ENCODE measurements at places on chromosomes 2 and 18.

DNA sequence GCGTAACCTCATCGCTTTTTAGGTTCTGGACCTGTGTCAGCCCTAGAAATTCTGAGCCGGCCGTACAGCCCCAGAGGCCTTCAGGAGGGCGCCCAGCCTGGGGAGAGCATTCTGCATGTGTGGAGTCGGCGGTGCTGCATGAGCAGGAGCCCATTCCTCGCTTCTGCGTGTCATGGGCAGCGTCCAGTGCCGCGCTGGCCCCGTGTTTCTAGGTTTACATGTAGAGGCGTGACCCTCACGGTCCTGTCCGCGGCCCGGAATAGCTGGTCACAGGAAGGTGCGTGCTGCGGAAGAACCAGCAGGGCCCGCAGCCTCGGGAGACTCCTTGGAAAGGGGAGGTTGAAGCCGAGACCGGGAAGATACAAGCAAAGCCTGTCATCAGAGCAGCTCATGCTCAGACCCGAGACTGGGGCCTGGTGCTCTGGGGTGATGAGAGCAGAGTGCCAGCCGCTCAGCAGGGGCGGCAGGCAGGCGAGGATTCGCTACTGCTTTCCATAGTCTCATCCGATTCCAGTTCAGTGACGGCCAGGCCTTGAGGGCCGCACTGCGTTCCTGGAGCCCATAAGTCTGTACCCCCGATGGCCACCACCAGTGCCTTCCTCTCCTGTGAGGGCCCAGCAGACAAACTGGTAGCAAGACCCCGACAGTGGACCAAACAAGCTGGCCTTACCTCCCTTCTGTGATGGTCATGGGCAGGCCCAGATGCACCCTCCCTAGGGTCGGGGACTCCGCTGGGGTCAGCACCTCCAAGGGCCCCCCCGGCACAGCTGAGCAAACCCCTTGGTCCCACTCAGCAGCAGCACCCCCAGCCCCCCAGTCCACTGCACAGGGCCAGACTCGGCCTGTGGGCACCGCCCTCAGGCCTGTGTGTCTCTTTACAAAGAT is 15.6 kb upstream of the NFATC1 start:
- no peak for DNase-seq

GRCh38 chr18:7622721-7623120 is 55.6 kb downstream of the PTPRM start:
- no peak for DNase-seq

DNA sequence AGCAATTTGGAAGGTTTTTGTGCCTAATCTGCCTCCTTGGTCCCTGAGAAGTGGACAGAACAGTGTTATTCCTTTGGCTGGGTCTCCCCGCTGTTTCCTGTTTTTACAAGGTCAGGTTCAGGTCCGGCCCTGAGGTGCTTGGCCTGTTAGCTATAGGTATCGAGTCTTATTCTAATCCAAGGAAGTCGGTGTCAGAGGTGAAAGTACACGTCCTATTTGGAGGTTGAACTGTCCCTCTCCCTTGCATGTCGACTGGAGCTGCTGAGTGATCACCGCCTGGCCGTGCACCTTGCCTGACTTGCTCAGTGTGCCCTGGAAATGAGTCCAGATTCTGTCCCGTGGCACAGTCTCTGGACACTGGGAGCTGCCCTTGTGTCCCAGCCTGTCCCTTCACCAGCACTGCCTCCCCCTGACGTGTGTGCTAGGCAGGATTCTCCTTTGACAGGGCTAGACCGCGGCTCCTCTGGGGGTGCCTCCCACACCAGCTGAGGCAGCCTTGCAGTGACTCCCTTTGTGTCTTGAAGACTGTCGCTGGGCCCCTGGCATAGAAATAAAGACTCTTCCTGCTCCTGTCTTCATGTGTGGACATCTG is 65.7 kb upstream of the RBM44 start:
- no peak for DNase-seq

GRCh38 chr18:45569566-45570275 is 45.6 kb upstream of the SLC14A2 start:
- DNase-seq = no peak

DNA sequence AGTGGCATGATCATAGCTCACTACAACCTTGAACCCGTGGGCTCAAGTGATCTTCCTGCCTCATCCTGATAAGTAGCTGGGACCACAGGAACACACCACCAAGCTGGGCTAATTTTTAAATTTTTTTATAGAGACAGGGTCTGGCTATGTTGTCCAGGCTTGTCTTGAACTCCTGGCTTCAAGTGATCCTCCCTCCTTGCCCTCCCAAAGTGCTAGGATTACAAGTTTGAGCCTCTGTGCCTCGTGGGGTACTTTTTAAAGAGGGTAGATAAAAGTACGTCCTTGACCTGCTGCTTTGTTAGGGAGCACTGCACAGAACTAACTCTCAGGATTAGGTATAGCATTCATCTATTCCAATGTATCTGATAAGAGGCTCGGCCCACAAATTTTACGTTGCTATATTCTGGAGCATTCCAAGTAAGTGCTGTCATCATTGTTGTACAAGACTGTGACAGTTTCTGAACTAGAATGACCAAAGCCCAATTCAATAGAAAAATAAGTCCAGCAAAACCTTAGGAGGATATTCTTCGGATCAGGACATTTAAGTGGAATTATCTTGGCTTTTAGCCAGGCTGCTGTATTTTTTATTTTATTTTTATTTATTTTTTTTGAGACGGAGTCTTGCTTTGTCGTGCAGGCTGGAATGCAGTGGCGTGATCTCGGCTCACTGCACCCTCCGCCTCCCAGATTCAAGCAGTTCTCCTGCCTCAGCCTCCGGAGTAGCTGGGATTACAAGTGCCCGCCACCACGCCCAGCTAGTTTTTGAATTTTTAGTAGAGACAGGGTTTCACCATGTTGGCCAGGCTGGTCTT is 4.1 kb downstream of the MTCL1 start:
- DNase-seq = no peak

DNA sequence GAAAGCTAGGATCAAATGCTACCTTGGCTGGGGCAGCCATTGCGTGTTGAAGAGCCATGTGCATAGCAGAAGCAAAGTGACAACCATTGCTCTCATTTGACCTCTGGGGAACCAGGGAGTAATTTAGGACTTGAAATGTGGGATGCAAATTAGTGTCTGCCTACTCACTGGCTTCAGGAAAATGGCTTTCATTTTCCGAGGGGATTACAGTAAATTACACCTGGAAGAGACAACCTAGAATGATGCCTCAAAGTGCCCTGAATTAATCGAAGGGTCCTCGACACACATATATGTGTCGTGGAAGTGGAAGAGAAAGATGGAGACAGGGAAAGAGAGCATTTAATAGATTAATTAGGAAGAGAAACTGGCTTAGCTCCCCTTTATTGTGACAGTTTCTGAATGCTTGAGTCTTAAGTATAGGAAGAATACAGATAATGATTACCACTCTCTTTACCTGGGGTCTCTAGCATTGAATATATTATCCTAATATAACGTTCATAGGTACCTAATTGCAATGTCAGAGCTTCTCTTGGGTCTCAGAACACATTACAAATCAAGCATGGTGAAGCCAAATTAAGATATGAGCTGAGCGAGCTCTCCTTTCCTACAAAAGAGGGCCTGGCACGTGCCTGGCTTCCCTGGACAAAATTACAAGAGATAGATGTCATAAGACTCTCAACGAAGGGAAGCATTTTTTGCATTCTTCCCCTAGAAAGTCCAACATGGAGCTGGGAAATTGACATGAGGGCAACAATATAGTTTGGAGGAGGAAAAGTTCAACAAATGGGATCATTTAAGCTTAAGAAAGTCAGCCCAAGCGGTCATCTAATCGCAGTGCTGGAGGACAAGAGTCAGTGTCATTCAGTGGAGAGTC is 59.5 kb downstream of the MYCN start:
- DNase-seq = no peak

DNA sequence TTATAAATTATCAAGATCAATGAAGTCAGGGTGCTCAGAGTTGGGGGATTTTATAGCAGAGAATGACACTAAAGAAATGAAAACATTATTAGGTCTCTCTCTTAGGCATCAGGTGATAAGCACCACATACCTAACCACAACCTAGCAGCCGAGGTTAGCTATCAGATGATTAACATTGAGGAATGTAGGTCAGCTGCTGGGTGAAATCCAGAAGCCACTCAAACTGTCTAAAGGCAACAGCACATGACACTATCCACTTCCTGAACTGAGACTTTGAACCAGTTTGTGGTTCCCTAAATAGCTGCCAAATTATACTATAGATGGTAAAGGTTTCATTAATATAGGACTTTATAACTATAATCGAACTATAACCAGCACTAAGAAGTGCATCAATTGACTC is 4.7 kb downstream of the EPG5 start:
- DNase-seq = no peak

DNA sequence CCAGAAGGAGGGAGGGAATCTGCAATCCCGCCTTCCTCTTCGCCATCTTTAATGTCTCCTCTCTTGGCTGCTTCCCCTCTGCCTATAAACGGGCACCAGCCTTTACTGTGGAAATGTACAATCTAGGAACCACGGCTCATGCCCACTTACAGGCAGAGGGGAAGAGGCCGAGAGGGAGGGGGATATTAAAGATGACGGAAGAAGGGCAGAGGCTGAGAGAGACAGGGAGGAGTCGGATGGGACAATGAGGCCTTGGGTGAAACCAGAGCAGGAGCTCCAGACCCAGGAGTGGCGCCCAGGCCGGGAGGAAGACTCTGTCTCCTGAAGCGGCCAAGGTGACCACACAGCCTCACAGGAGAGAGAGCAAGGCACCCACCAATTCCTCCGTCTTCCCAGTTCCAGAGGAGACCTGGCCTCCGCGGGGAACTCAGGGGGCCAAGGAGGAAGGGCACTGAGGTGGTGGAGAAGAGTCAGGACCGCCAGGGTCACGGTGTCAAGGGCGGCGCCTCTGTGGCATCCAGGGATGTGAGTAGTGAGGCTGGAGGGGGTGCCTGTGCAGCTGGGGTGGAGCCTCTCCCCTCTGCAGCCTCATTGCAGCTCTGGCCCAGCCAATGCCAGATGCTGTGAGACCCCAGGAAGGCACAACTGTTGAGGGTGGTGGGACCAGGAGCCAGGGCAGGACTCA is 67.8 kb downstream of the CIB4 start:
- no peak for DNase-seq

- no peak for DNase-seq
These were observed 618.9 kb upstream of the SLC39A10 start for GRCh38 chr2:195038153-195038552.

GRCh38 chr2:170054997-170055396 is 123.0 kb upstream of the MYO3B start:
- DNase-seq = no peak

GRCh38 chr2:108893277-108893676 is 95.7 kb downstream of the EDAR start:
- DNase-seq = no peak

- DNase-seq = no peak
These were observed 61.8 kb downstream of the FMNL2 start for GRCh38 chr2:152396763-152397162.

DNA sequence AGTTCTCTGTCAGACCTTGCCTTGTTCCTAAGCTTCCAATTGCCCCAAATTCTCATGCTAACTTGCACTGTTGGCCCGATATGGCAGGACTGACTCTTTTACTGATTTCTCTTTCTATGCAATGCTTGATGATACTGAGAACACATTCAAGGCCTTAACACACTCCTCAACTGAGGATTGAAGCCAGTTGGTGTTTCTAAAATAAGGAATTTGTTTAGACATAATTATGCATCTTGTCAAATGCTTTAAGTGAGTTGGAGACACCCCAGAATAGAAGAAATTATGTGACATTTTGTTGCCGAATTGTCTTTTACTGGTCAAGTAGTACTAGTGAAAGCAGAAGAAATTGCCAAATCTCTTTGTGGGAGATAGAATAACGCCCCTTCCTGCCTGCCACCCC is 60.0 kb upstream of the THSD7B start:
- no peak for DNase-seq

GRCh38 chr2:55048508-55049042 is 1.7 kb downstream of the RTN4 start:
- no peak for DNase-seq

DNA sequence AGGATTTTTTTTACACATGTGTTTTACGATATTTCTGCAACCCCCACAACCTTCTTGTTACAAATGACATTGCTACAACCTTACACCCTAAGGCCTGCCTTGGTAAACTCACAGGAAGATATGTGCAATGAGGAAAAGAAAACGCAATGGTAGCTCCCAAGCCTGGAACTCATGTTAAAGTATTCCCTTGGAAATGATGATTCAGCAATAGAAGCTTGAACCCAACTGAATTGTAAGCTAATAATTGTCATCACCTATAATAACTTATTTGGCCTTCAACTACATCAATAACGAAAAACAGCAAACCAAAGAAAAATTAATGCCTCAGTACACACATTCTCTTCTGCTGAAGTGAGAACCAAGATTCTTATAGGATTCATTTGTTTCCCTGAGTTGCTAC is 491.0 kb downstream of the LRP1B start:
- DNase-seq = no peak

- DNase-seq = no peak
These were observed 22.1 kb upstream of the ANKRD44 start for GRCh38 chr2:197332641-197333040.

- DNase-seq = no peak
These were observed 36.7 kb downstream of the TTN start for GRCh38 chr2:178770518-178770917.

- DNase-seq = no peak
These were observed 433.3 kb upstream of the ID2 start for GRCh38 chr2:8248623-8248957.

GRCh38 chr18:63079114-63079513 is 240.5 kb downstream of the BCL2 start:
- no peak for DNase-seq

DNA sequence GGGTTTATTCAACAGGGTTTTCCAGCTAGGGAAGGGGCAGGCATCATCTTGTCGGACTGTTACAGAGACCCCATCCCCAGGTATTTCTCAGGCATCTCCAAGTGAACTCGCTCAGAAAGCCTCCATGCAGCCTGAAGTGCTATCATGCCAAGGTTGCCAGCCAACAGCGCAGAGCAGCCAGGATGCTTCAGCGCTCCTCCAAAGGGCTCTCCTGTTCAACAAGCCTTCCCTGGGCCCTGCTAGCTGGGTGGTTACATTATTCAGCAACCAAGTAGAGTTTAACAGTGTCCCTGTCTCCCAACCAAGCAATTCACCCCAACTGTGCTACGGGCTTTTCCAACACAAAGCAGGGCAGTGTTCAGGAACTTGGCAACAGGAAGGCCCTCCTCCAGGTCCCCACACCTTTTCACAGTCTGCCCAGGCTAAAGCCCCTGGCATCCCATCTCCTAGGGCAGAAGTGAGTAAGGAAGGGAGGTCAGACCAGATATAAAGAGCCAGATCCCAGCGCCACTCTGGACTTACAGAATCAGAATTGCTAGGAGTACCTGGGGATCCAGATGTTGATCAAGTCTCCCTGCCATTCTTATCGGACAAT is 52.9 kb downstream of the ZBTB7C start:
- no peak for DNase-seq

GRCh38 chr2:183901931-183902330 is 696.4 kb upstream of the ZNF804A start:
- DNase-seq = no peak
